ENCODE measurements at places on chromosomes 11 and 22.

DNA sequence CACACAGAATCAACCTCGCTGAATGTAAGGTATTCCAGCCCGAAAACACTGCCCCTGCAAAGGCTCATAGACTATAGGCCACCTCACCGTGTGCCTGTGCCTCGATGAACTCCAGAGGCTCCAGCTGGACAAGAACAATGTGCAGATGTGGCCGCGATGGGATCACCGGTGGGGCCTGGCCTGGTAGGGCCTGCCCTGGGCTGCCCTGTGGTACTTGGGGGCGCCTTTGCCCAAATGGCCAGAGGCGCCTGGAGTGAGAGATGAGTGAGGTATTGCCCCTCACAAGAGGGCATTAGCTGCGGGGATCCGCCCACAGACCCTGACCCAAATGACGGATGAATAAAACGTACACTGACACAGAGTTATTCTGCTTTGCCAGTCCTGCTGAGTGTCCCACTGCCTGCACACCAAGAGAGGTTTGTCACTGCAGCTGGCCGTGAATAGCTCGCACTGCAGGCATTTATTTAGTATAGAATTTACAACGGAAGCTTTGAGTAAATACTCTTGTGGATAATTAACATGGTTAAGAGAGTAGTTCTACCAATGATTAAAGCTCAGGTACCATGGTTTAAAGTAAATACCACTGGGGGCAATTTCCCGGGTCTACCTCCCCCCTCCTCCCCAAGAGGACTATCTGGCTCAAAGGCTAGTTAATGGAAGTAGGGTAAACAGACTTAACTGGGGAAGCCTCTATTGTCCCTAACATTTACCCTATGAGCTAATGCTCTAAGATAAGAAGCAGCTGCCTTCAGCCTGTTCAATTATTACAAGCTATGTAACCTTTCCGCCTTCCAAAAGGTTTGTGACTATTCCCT is 101.1 kb upstream of the IGLL5 start:
- no peak for DNase-seq

GRCh38 chr11:99176430-99176829 is 155.7 kb downstream of the CNTN5 start:
- no peak for DNase-seq

GRCh38 chr11:33891714-33892327 is at the start of gene LMO2:
Gene LMO2, minus strand, starts transcription at chr11:33892076. Its CDS starts 22,360 bp downstream, at chr11:33869716.
- no peak for DNase-seq

- DNase-seq, result no peak
Measured at GRCh38 chr11:75925785-75926164, 110.8 kb downstream of the UVRAG start.

- DNase-seq, result no peak
Measured at GRCh38 chr11:128832121-128832497, 35.0 kb downstream of the KCNJ1 start.

DNA sequence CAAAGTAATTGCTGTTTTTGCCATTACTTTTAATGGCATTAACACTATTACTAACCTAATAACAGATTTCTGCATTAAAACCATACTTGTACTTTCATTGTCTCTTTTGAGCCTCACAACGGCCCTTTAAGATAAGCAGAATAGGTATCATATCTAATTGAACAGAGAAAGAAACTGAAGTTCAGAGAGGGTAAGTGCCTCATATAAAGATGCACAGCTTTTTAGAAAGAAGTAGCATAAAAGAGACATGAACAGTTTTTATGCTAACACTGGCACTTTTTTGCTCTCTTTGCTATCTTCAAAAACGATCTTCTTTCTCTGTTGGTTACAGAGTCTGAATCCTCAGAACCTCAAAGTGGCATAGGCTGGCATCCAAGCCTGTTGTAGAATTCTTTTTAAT is 102.9 kb upstream of the OR5AK2 start:
- no peak for DNase-seq

- no peak for DNase-seq
Measured at GRCh38 chr11:83836065-83836464, 549.9 kb upstream of the CCDC90B start.

DNA sequence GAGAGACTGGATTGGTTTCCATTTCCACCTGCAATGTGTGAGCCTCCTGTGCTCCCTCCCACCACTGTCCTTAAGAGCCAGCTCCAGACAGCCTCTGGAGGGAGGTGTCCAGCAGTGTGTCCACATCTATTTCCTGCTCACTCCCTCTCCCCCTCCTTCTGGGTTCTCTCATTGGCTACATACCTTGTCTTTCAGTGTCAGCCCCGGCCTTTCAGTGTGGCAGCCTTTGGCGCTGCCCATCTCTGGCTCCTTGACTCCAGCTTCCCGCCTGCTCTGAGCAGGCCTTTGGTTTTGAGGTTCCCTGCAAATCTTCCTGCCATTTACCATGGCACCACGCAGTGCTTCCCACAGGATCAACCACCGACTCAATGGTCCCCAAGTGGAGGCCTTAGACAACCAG is 19.0 kb upstream of the PTPRJ start:
- DNase-seq, result no peak

- DNase-seq, result no peak
Measured at GRCh38 chr11:65266210-65266609, 4.4 kb downstream of the POLA2 start.

DNA sequence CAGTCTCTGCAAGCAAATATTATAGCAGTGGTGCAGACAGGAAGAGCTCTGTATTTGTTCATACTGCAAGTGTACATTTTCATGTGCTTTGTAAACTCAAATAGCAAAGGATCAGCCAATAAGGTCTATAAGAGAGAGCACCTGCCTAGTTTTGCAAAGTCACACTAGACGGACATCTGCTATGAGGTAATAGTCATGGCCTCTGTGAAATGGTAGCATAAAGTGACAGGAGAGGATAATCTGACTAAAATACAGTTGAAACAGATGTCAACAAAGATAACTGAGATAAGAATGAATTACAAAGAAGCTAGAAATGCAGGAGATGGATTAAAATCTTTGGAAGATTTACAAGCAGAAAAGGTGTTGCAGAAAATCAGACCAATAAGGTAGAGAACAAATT is 70.6 kb upstream of the SPON1 start:
- no peak for DNase-seq

GRCh38 chr11:98177925-98178324 is 842.8 kb upstream of the CNTN5 start:
- DNase-seq, result no peak

DNA sequence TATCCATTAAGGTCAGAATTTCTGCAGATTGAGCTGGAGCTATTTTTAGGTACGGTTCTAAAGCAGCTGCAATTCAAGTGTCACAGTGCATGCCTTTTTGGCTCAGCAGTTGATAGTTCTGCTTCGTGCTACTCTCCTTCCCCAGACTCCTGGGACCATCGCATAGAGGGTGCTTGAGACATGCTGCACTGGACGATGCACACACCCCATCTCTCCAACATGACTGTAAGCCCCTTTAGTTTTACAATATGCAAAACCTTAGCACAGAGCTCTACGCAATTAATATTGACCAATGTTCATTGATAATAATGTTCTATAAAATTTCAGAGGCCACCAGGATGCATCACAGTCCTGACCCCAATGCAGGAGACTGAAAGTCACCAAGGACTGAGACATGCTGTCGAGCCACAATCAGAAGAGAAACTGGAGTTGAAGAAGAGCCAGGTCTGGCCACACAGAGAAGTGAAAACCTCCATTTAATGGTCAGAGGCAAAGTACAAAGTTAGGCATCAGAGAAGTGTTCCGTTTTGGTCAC is 120.9 kb upstream of the ZC3H12C start:
- DNase-seq, result no peak

GRCh38 chr11:8767466-8768142 is 85.0 kb downstream of the RPL27A start:
- DNase-seq, result no peak
